Fibroblast of skin of back (primary cell): ENCODE measurements at places on chromosomes 6 and 20.

DNA sequence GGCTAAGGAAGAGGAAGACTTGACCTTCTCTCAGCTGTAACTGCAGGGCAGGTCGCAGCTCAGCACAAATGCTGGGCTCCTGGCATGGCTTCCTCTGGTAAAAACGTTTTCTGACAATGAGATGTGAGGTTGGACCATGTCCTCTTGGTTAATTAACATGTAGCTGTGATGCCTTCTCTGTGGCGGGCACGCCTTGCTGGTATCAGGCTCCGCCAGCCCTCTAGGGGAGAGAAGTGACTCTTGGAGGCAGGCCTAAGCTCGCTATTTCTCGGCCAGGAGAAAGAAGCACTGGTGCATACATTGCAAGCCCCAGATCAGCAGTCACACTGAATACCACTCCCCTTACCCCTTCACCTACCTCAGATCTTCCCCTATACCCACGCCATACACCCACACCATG lies 65.0 kb downstream of the QRSL1 start:
- DNase-seq: no peak

DNA sequence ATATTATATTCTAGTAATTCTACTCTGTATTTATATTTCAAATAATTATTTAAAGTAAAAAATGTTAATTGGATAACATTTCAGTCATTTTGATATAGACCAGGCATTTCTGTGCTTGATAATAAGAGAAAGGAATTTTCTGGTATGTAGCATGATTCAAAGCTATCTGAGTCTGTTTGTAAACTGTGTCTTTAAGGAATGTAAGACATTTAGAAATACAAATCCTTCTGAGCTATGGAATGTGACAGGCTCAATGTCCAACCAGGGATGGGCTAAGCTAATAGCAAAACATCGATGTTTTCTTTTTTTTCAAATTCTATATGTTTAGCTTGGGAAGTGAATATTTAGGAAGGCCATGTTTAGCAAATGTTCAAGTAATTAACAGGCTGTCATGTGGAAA lies 41.5 kb upstream of the FAM83B start:
- DNase-seq: peak; percentile 71

GRCh38 chr6:128513878-128514277 lies 6.5 kb downstream of the PTPRK start:
- DNase-seq: no peak

DNA sequence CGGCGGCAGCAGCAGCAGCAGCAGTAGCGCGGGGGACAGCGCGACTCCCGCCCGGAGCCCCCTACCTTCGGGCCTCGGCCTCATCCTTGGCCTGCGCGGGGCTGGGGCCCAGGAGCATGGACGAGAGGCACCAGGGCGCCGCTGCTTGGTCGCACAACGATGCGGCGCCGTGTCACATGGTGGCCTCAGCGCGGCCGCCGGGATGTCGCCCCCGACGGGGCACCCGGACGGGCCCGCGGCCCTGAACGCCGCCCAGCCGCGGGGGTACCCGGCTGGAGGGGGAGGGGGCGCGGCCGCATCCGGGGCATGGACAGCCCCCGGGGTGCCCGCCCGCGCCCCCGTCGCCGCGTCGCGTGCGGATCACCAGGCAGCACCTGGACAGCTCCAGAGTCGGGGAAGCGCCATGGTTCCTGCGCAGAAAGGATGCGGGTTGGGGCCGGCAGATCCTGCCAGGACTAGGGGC lies 57.1 kb downstream of the CDH22 start:
- no peak for DNase-seq

GRCh38 chr6:49001856-49002541 lies 461.1 kb downstream of the MMUT start:
- DNase-seq: no peak

DNA sequence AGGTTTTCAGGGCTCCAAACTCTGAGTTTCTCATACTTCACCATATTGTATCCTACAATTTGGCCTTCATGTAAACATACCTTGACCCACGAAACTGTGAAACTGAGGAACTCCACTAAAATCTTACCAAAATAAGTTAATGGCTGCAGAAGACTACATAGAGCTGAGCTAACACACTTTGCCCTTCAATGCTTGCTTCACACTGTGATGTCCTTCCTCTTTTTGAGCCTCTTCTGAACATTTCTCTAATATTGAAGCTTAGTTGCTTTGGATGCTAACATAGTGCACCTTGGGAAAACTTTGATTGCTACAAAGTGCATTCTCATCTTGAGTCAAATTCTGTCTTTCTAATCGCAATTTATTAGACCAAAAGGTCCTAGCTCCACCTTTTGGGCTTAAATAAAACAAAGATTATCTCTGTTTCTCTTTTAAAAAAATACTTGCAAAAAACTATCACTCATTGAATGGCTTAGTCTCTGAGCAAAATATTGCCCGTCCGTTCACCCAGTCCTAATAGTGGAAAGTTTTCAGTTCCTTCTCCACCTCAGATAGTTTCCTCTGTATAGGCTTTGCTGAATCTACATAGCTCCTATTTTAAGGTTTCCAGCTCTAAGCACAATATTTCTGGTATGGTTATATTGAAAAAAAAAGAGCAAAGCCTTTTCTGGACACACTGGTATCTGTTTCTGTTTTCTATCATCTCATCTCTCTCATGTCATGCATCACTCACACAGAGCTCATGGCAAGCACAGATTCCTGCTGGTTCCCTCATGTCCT lies 494.6 kb downstream of the RFPL4B start:
- no peak for DNase-seq

- peak; percentile 29 for DNase-seq
These were observed 33.1 kb upstream of the LCA5 start for GRCh38 chr6:79570129-79571029.

- no peak for DNase-seq
These were observed 57.5 kb downstream of the PRDM1 start for GRCh38 chr6:106143665-106144064.

DNA sequence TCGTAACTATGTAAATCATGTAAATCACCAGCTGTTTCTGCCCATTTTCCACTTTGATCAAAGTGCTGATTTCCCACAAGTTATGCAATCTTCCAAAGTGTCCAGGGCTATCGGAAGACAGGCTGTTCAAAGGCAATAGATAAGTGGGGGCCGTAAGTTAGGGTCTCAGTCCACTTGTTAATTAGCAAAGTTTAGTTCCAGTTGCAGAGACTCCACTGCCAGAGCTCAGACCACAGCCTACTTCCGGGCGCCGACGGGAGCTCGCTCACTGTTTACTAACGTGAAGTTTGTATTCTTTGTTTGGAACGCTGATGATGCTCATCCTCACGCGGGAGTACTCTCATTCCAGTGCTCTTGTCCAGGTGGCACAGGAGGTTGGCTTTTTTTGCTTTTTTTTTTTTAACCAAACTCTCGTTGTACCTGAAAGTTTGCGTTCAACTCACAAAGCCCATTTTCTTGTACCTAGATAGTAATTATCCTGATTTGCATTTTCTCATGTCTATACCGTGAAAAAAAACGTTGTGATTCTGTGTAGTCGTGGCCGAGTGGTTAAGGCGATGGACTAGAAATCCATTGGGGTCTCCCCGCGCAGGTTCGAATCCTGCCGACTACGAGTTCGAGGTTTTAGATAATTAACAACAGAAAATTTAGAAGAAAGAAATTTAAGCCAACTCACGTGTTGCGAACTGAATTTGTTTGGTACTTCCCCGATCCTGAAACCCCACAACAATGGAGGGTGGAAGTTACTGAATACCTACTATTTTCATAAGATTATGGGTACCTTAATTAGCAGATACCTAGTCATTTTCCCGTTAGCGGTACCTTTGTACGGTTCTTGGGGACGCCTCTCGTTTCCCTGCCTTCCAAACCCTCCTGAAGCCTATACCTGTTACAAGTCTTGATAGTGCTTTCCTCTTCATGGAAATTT lies 29.9 kb upstream of the ZNF184 start:
- peak; percentile 73 for DNase-seq

GRCh38 chr6:153588330-153588729 lies 450.7 kb upstream of the OPRM1 start:
- no peak for DNase-seq

- DNase-seq: no peak
These were observed 64.7 kb upstream of the NFATC2 start for GRCh38 chr20:51607170-51607569.

GRCh38 chr20:19749618-19750071 lies 8.4 kb upstream of the RIN2 start:
- DNase-seq: no peak

- no peak for DNase-seq
These were observed 504 bp downstream of the SNTA1 start for GRCh38 chr20:33443006-33443511.

DNA sequence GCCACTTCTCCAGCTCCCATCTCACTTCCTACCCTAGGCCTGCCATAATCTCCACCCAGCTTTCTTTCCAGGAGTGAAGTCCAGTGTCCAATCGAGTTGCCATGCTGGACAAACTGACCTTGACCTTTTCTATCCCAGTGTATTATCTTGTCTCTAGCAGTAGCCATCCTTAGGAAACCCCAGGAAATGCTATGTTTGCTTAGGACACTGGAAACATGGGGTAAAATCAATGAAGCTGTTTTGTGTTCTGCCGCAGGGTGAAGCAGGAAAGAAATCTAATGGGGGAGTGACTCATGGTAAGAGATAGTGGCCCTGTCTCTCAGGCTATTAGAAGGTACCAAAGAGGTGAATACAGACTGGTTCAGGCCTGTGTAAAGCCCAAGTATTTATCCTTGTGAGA lies 1110.1 kb upstream of the FLRT3 start:
- no peak for DNase-seq

DNA sequence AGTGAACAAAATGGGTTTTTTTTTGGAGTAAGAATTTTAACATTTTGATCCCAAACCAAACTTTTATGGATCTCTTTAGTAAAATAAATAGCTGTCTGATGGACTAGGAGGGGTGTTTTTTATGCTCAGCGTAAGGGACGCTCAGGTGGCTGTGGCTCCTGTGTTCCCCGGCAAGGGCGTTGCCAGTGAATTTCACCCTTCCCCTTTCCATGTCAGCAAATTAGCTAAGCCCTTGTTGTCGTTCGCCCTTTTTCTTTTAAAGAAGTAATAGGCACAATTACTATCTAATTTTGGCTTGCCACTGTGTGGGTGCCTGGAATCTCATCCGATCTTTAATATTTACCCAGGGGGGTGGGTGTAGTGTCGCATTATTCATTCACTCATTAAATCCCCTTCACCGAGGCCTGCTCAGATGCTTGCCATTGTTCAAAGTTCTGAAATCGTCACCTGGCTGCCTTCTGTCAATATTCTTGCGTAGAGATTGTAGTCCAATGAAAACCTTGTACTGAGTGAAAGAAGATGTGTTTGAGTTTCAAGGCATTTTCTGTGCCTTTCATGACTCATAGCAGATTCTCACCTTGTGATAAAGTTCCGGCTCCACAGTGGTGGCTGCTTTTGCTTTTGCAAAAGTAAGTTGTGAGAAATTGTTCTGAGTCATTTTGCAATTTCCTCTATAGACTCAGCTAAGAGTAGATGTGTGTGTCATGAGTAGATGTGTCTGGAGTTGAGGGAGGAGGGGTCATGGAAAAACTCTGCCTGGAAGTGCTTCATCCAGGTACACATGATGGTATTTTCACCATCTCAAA lies 40.0 kb upstream of the CLDN20 start:
- peak; percentile 84 for DNase-seq

DNA sequence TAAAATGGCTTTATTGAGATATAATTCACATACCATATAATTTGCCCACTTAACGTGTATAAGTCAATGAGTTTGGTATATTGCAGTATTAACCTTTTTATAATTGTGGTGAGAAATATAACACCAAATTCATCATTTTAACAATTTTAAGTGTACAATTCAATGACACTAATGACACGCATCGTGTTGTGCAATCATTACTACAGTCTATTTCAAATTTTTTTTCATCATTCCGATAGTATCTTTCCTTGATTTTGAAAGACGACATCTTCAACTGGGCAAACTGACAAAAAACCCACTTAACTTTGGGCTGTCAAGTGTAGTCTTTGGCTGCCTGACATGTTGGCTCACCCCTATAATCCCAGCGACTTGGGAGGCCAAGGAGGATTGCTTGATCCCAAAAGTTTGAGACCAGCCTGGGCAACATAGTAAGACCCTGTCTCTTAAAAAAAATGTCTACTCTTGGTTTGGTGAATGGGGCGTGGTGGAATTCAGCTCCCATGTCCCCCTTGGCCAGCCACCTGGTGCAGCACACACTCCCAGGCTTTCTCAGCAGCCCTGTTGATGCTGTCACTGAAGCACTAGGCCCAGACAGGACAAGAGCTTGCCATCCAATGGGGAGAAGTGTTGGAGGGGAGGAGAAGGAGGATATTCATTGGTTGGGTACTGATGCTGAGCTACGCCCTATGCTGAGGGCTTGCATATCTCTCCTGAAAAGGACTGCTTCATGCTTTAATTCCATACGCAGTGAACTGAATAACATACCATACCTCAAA lies 150.5 kb downstream of the CD83 start:
- no peak for DNase-seq

DNA sequence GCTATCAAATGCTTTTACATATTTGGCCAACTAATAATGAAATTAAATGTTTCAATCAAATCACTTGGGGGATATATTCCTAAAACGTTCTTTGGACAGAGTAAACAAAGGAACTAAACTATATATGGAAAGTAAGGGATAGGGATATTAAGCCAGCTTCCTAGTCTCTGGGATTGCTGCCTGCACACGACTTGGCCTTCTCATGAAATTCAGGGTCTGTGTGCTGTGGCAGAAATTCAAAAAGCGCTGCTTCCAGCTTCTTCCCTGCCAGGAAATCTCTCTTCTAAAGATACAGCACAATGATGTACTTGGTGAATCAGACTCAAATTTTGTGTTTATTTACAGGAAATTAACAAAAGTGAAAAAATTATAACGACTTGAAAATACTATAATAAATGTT lies 206.3 kb upstream of the RAB32 start:
- no peak for DNase-seq

DNA sequence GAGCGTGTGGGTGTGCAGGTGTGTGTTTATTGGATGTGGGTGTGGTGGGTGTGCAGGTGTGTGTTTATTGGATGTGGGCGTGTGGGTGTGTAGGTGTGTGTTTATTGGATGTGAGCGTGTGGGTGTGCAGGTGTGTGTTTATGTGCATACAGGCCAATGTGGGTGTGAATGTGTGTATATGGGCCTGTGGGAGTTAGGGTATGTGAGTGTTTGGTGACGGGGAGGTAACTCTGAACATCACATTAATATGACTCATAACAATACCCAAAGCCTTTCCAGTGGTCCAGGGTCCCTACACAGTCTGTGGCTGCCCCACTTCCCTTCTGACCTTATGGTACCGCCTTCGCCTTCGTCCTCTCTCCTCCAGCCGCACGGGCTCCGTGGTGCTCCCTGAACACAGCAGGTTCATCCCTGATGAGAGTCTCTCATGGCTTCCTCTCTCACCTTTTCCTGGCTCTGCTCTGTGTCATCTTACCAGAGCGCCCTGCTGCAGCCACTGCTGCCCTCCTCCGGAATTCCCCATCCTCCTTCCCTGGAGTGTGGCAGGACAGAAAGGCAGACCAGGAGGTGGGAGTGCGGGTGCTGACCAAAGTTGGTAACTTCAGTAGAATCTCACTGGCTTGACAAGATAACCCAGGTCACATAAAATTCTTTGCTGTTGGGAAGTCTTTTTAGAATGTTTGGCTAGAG lies 80.0 kb downstream of the SLC2A10 start:
- no peak for DNase-seq
